ENCODE measurements at places on chromosomes 6 and 20.
A peak's percentile ranks its signal among the peaks of the same experiment; 100 is the strongest.

DNA sequence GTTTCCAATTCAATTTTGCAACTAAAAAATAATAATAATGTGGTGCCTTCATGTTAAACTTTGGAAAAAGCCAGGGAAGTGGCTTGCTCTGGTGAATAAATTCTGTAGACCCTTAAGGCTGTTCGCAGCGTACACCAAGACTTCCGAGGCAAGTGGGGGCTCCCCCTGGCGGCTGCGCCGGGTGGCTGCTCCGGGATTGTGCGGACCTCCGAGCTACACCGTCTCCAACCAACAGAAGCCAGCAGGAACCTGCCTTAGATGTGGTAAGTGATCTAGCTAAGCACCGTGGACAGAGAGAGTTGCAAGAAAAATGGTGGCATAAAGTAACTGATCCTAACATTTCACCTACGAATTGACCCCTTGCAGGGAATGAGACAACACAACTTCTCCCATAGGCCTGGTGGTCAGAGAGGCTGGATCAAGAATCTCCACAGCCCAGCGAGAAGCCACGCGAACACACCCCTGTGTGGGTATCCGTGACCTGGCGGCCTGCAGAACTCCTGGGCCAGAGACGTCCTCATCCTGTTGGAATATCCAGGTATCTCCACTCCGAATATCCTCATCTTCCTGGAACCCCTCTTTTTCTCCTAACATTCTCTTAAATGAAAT lies 69.6 kb downstream of the TBXT start:
- DNase-seq, result no peak

- peak; percentile 60 for DNase-seq
Observed at GRCh38 chr6:37463110-37463509, 30.1 kb downstream of the CMTR1 start.

DNA sequence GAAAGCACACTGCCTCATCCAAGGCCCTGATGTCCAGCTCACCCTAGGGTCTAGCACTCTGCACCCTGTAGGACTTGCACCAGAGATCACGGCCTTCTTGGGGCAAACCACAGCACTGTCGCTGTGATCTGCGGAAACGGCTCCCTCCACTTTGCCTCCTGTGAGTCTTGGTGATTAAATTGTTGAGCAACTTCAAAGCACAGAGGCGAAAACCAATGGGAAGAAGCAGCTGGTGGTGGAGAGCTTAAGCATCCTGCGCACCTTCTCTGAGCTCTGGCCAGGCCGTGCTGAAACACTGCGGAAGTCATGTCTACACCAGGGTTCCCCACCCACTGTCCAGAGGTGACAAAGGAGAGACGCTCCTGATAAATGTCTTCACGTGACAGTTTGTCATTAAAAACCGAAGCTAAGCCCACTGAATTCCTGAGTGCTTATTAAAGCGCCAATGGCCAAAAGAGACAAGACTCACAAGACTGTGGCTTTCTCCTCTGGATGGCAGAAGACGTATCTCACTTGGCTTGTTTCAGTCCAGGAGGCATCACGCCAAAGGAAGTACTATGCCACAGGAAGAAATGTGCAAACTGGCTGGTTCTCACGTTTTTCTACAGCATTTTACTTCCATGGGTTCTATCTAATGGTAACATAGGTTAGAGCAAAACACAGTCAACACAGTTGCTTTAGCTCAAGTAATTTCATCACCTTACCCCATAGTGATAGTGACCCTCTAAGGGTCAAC lies 3.1 kb downstream of the RAMACL start:
- no peak for DNase-seq

DNA sequence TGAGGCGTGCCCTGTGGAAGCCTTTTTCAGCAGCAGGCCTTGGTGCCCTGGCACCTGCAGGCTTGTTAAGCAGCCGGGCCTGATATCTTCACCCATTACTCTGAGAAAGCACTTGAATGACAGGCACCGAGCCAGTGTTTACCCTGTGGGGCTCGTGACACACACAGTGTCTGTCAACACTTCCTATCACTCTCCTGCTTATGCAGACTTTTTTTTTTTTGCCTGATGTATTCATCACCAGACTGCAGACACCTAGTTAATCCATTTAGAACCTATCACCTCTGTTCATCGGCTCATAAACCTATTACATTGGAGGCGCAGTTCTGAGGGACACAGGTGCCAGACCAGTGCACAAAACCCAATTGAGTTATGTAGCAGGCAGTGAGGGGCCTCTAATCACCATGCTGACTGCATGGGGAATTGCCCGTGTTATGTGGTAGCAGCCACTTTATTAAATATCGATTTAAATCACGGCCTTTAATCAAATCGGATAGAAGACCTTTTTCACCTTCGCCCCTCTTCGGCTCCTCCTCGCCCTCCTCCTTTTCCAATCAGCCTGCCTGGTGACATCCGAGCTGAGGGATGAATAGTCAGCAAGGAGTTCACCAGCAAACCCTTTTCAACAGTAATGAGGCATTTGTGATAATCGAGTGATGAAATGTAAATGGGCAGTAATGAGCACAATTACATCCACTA lies 962.9 kb upstream of the SLC35B3 start:
- peak; percentile 63 for DNase-seq

DNA sequence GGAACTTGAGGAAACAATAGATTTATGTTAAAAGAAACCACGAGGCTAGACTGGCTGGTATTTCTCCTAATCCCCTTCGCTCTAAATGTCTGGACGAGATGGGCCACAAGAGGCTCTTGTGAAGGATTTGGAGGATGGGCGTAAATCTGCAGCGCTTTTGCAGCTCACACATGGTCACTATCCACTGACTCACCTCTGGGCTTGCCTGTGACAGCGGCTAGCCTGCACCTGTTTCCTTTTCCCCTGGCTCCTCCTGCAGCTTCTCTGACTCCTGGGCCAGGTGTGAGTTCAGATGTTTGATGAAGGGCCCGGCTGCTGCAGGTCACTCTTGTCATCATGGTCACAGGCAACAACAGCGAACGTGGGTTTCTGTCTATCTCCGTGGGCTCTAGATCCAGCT lies 629.4 kb downstream of the CBLN4 start:
- no peak for DNase-seq

- DNase-seq, result no peak
Observed at GRCh38 chr6:54335871-54336270, 27.6 kb downstream of the TINAG start.

GRCh38 chr20:652615-653109 lies 338 bp downstream of the SRXN1 start:
- no peak for DNase-seq

DNA sequence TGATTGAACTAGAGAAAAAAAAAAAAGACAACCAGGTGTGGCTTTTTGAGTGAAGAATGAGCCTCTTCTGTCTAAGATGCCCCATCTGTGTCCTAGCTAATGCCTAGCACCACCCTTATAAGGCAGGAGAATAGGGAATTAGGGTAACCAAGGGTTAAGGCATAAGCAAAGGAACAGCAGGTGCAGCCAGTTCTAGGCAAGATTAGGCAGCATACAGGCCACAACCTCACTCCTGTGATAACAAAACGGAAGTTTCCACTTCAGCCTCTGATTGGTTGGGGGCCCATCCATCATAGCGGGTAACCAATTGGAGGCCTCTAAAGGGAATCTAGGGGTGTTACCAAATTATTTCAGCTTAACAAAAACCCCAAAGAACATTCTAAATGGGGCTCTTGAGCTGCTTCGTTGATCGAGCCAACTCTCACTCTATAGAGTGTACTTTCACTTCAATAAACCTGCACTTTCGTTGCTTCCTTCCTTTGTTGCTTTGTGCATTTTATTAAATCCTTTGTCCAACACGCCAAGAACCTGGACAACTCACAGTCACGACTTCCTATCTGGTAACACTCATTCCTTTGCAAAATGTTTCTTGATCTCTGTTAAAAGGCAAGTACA lies 61.9 kb upstream of the TAGAP start:
- peak; percentile 83 for DNase-seq

DNA sequence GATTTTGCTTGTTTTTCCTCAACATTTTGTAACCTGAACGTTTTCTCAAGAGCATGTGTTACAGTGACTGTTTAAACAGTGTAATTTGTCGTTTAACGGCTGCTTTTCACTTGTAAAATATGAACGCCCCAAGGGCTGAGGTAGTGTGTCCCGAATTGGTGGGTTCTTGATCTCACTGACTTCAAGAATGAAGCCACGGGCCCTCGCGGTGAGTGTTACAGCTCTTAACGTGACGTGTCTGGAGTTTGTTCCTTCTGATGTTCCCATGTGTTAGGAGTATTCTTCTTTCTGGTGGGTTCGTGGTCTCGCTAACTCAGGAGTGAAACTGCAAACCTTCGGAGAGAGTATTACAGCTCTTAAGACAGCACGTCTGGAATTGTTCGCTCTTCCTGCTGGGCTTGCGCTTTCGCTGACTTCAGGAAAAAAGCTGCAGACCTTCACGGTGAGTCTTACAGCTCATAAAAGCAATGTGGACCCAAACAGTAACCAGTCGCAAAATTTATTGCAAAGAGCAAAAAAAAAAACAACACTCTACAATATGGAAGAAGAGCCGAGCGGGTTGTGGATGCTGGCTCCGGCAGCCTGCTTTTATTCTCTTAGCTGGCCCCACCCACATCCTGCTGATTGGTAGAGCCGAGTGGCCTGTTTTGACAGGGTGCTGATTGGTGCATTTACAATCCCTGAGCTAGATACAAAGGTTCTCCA lies 25.1 kb upstream of the TRIM27 start:
- no peak for DNase-seq

- no peak for DNase-seq
Observed at GRCh38 chr6:14802514-14803160, 443.2 kb upstream of the JARID2 start.

DNA sequence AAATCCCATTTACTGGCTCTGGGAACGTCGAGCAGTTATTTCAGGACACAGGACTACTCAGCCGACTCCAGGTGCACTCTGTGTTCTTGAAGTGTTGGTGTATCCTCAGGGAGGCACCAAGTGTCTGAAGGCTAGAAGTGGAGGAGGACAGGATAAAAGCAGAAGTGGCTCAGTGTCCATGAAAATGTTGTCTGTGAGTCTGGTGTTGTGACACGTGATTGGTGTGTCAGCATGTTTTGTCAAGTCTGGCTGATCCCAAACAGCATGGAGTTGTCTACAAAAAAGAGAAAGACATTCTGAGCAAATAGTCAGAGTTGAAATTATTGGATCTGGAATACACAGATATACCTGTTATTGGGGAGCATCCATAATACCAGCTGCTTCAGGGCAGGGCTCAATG lies 30.3 kb downstream of the SCGN start:
- no peak for DNase-seq

DNA sequence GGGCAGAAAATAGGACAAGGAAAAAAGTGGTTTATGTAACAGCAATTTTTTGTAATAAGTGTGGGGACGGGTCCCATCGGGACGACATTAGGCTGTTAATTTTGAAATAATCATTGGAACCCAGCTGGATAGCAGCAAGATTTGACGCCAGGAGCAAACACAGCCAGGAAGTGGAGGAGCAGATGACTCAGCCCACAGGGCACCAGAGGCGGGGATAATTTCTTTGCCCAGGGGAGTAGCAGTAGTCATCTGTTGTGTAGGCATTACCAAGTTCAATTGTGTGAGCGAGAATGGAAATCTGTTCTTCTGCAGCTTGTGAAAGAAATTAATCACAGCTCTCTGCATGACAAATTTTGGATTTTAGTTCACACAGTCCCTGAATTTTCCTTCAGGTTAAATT lies 22.6 kb upstream of the RIN2 start:
- peak; percentile 73 for DNase-seq

- no peak for DNase-seq
Observed at GRCh38 chr6:90294614-90294988, 2.0 kb downstream of the BACH2 start.

- peak; percentile 38 for DNase-seq
Observed at GRCh38 chr20:37345339-37346235, at the start of gene SRC. SRC (plus strand) TSS chr20:37346140; CDS start chr20:37384154, 38,014 bp downstream.

- no peak for DNase-seq
Observed at GRCh38 chr20:40006168-40006860, 682.7 kb downstream of the MAFB start.

DNA sequence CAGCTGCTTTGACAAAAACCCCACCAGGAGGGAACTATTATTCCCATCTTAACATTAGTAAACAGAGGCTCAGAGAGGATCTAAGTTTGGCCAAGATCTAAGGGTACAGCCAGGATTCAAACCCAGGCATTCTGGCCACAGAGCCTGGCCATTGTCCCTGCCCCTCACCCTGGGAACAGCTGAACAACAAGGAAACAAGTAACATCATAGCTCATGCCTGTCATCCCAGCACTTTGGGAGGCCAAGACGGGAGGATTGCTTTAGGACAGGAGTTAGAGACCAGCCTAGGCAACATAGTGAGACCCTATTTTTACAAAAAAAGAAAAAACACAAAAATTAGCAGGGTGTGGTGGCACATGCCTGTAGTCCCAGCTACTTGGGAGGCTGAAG lies 27.5 kb downstream of the TOX2 start:
- no peak for DNase-seq

- DNase-seq, result no peak
Observed at GRCh38 chr20:49599746-49600113, 31.8 kb upstream of the PTGIS start.

- no peak for DNase-seq
Observed at GRCh38 chr6:33018904-33019303, 9.5 kb upstream of the HLA-DOA start.

- DNase-seq, result no peak
Observed at GRCh38 chr6:139990856-139991465, 616.5 kb upstream of the CITED2 start.

DNA sequence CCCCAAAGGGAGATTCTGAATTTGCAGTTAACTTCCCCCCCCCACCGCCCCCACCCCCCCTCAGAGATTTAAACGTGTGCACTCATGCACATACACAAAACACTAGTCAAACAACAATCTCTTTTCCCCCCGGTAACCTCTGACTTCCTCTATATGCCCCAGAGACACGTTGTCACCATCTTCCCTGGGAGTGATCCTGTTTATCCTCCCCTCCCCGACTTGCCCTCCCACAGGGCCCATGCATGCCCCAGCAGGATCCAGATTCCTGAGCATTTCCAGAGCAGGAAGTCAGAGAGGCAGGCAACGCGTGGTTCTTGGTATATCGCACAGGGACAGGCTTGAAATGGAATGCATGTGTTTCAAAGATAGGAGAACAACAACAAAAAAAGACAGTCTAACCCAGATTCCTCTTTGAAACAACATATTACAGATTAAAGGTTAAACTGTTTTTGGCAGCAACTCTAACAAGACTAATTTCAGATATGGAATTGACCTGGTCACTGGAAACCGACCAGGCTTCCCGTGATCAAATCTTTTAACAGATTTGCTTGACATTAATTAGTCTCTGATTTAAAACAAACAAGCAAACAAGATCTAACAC lies 1.3 kb downstream of the BLCAP start:
- no peak for DNase-seq

- DNase-seq, result no peak
Observed at GRCh38 chr6:140070846-140071473, 696.5 kb upstream of the CITED2 start.

GRCh38 chr6:143236151-143236798 lies 175.6 kb downstream of the AIG1 start:
- no peak for DNase-seq

- no peak for DNase-seq
Observed at GRCh38 chr6:129708496-129709195, 1.3 kb downstream of the ARHGAP18 start.

- DNase-seq, result peak; percentile 98
Observed at GRCh38 chr6:31971993-31972708, at the start of gene DXO. DXO (minus strand) TSS chr6:31972138; CDS start chr6:31971675, 463 bp downstream.

- no peak for DNase-seq
Observed at GRCh38 chr6:54204921-54205591, 93.8 kb downstream of the MLIP start.

- no peak for DNase-seq
Observed at GRCh38 chr6:783966-784735, 91.2 kb upstream of the EXOC2 start.

- no peak for DNase-seq
Observed at GRCh38 chr6:41372832-41373626, 37.6 kb downstream of the NCR2 start.
